ENCODE measurements at places on chromosomes 3 and 15.
A peak's percentile ranks its signal among the peaks of the same experiment; 100 is the strongest.

GRCh38 chr3:83928903-83929302 lies 1029.9 kb upstream of the CADM2 start:
- no peak for DNase-seq

DNA sequence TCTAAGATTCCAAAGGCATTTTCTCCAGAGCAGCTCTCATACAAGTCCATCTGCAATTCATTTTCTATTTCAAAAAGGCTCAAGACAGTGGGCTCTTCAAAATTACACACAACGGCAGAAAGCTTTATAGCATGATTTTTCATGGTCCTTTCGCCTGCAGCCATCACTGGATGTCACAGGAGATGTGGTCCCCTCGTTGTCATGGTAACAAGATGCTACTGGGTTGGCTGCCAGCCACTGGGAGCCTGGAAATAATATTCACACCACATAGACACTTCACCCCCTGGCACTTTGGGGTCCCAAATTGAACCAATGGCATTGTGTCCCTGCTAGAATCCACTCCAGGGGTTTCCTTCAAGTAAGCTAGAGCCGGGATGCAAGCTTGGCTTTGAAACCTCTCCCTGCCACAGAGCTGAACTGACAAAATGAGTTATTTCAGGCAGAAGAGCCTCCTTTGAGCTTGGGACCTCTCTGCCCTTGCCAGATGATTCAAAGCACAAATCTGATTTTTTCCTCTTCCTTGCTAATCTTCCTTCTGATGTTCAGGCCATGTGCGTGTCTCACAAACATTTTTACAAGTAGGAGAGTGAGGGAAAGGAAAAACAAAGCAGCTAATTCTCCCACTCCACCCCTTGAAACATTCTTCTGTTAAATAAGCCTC lies 512.6 kb upstream of the ADAMTS9 start:
- DNase-seq, result peak; percentile 78

GRCh38 chr3:5677555-5677954 lies 490.0 kb downstream of the EDEM1 start:
- DNase-seq, result no peak

- no peak for DNase-seq
These were observed 482.6 kb upstream of the ZNF717 start for GRCh38 chr3:76267851-76268380.

GRCh38 chr3:169624533-169624972 lies 39.0 kb downstream of the MECOM start:
- DNase-seq, result peak; percentile 67

DNA sequence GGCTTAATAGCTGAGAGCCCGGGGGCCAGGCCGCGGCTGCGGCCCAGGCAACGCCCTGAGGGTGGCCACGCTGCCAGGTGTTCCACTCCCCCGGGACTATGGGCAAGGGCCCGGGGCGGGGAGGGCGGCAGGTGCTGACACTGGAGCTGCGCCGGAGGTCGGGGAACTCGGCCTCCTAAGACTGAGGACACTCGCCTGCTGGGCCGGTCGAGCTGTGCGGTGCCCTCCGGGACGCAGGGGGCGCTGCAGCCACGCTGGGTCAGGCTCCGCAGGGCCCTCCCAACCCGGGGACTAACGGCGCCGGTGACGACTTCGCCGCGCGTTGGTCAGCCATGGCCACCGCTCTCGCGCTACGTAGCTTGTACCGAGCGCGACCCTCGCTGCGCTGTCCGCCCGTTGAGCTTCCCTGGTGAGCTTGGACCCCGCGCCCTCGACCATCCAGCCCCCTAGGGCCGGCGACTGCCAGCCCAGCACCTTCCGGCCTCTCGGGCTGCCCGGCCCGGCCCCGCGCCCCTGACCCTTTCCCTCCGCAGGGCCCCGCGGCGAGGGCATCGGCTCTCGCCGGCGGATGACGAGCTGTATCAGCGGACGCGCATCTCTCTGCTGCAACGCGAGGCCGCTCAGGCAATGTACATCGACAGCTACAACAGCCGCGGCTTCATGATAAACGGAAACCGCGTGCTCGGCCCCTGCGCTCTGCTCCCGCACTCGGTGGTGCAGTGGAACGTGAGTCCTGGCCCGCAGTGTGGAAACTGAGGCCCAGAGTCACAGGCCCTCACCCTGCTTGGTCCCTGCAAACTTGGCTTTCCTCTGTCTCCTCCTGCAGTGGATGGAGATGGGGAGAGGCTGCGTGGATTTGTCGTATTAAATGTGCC lies at the start of gene NDUFAF3:
TSS of gene NDUFAF3 (plus strand) at position 309 of the 875 bp plus-strand sequence. CDS start at position 333, 24 bp downstream.
- DNase-seq, result peak; percentile 98
